ENCODE measurements at places on chromosomes 3 and 15. TPM values are rescaled to one million over a fixed set of nuclear protein-coding genes. Genes with fewer than 3 reads are reported as not detected.

Gene RTP1
- not detected for polyA plus RNA-seq

Gene SLC35G2
- 0.31 TPM for polyA plus RNA-seq

Gene ISL2
- polyA plus RNA-seq, result 0.89 TPM

Gene GREM1
- polyA plus RNA-seq, result not detected

Gene CPEB1
- 0.11 TPM for polyA plus RNA-seq

Gene CD96
- 84.7 TPM for polyA plus RNA-seq

Gene KAT2B
- polyA plus RNA-seq, result 4.8 TPM

Gene RTP4
- 5.9 TPM for polyA plus RNA-seq

Gene UROC1
- polyA plus RNA-seq, result not detected

Gene LSAMP
- polyA plus RNA-seq, result 0.94 TPM

Gene CAV3
- polyA plus RNA-seq, result not detected

Gene SLC30A4
- 7.1 TPM for polyA plus RNA-seq

Gene IMP3
- polyA plus RNA-seq, result 249 TPM

Gene SLC25A20
- polyA plus RNA-seq, result 13.7 TPM

Gene HDDC3
- polyA plus RNA-seq, result 29.4 TPM

Gene WHAMM
- polyA plus RNA-seq, result 3.4 TPM

Gene EPHB1
- 0.71 TPM for polyA plus RNA-seq

Gene STRIT1
- not detected for polyA plus RNA-seq

Gene ARL8B
- polyA plus RNA-seq, result 43.4 TPM

Gene CNTN3
- polyA plus RNA-seq, result not detected

Gene SMCO1
- polyA plus RNA-seq, result not detected

Gene NOX5
- polyA plus RNA-seq, result not detected

Gene NAALADL2
- polyA plus RNA-seq, result not detected
